ENCODE measurements at places on chromosomes 4 and X.

- peak; percentile 80 for DNase-seq
Observed at GRCh38 chr4:9845791-9846493, 64.5 kb downstream of the DRD5 start.

- no peak for DNase-seq
Observed at GRCh38 chrX:15151267-15152186, 118.4 kb downstream of the ASB9 start.

DNA sequence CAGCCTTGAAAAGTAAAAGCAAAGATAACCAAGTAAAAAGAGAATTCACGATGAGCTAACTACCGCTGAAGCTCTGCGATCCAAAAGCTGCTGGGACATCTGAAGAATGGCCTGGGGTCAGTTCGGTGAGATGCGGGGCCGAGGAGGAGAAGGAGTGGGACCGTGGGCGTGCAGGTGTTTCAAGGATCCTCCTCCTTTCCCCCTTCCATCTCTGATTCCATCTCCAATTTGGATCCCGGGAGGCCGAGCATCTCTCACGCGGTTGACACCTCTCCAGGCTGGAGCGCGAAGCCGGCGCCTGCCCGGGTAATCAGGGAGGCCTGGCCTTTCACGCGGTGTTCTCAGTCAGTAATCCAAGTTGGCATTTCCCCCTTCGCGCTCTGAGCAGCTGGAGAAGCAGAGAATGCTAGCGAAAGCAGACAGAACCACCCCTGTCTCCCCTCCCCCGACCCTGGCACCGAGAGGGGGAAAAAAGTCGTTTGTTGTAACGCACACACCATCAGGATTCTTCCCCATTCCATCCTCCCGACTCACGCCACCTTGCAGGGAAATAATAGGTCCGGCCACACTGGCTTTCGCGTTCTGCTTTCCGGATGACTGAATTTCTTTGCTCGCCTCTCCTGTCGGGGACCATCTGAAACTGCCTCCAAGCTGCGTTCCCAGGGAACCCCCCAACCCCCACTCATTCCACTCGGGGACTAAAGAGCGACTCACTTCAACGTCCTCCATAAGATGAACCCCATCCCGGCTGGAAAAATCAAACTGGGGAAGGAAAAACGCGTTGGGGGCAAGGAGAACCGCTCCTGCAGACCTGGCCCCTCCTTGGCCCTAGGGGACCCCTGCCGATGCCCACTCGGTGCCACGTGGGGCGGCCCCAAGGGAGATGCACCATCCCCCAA lies 6.5 kb downstream of the NEUROG2 start:
- no peak for DNase-seq

GRCh38 chr4:78666830-78667258 lies 109.3 kb upstream of the BMP2K start:
- DNase-seq = no peak

GRCh38 chrX:29155286-29155685 lies 568.0 kb downstream of the IL1RAPL1 start:
- no peak for DNase-seq

DNA sequence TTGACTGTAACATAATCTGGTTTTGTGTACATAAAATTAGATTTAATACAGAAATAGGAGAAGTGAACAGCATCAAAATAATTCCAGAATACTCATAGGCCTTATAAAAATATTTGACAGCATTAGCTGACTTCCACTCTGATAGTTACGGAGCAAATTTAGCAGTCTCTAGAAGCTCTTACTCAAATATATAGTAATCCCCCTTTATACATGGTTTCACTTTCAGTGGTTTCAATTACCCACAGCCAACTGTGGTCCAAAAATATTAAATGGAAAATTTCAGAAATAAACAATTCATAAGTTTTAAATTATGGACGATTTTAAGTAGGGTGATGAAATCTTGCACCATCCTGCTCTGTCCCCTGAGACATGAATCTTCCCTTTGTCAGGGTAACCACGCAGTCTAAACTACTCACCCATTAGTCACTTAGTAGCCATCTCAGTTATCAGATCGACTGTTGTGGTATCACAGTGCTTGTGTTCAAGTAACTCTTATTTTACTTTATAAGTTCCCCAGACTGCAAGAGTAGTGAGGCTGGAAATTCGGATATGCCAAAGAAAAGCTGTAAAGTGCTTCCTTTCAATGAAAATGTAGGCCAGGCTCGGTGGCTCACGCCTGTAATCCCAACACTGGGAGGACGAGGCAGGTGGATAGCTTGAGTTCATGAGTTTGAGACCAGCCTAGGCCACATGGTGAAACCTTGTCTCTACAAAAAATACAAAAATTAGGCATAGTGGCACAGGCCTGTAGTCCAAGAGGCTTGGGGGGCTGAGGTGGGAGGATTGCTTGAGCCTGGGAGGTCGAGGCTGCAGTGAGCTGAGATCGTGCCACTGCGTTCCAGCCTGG lies 17.2 kb upstream of the RTL9 start:
- no peak for DNase-seq

- DNase-seq = no peak
Observed at GRCh38 chr4:16139066-16139945, 55.5 kb upstream of the PROM1 start.

- DNase-seq = peak; percentile 44
Observed at GRCh38 chrX:30302956-30303355, 6.2 kb downstream of the NR0B1 start.

- DNase-seq = no peak
Observed at GRCh38 chr4:22488106-22488505, 27.8 kb downstream of the ADGRA3 start.

DNA sequence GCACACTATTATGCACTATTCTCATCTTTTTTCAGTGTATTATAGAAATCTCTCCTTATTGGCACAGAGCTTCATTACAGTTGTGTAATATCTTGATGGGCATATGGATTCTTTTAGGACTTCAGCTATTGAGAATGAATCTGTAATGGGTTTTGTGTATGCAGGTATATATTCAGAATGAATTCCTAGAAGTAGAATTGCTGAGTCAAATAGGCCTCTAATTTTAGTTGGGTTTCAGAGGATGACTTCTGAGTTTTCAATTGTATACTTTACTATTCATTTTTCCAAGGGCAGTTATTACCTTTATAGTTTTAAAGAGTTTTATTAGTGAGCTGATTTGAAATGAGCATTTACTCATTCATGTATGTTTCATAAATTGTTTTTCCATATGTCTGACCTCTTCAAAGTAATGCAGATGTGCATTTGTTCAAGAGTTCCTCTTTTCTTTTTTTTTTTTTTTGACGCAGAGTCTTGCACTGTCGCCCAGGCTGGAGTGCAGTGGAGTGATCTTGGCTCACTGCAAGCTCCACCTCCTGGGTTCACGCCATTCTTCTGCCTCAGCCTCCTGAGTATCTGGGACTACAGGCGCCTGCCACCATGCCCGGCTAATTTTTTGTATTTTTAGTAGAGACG lies 19.5 kb downstream of the CASP6 start:
- no peak for DNase-seq

DNA sequence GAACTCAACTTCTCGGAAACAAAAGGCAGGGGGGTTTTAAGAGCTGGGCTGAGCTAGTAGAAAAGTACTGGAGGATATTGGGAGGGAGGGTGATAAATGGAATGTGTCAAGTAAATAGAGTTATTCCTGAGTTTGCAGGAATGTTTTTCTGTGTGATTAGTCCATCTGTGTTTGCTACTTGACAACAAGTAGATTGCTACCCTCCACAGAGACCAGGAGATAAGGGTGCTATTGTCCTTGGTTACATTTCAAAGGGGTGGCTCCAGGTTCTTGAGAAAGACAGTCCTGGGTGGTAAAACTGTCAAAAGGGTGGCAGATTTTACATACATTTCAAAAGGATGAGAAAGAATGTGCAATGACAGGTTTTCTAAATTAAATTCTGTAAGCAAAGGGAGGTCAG lies 181.2 kb upstream of the PPP3CA start:
- DNase-seq = no peak

DNA sequence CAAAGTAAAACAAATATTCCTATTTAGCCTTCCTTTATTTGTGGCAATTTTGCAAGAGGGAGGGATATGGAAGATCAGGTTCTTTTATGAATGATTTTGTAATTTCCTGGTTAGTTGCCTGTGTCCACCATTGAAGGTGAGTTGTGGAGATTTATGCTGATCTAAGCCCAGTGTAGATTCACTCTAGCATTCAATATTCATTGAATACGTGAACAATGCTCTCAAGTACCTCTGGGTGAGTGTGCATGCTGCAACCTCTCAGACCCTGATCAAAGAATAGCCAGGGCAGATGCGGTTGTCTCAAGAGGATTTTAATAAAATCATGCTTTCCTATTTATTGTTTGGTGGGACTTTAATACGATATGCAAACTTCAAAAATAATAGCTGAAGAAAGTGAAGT lies 628.4 kb downstream of the SPRY1 start:
- no peak for DNase-seq

GRCh38 chr4:21002976-21003375 lies 302.7 kb downstream of the PACRGL start:
- no peak for DNase-seq

GRCh38 chr4:178789279-178789678 lies 1347.0 kb upstream of the AGA start:
- DNase-seq = no peak

GRCh38 chr4:40121515-40121914 lies 64.9 kb downstream of the N4BP2 start:
- no peak for DNase-seq

GRCh38 chrX:39304746-39305145 lies 503.5 kb downstream of the MID1IP1 start:
- DNase-seq = no peak

GRCh38 chr4:81652069-81652478 lies 180.4 kb upstream of the RASGEF1B start:
- no peak for DNase-seq

DNA sequence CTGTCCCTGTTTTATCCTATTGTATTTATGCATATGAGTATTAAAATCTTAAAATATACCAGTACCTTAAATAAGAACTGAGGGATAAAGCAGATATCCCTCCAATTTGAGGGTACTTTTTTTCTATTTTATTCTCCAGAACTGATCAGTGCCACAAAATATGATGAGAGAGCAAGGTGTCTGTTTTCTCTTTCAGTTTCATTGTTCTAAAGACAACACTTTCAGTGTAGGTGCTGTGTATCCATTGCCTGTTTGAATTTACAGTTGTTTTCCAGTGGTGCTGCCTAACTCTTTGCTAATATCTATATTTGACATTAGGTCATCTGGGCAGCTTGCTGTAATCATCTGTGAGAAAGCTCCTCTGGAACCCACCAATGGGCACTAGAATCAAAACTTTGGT lies 394.7 kb downstream of the IL1RAPL1 start:
- DNase-seq = no peak

DNA sequence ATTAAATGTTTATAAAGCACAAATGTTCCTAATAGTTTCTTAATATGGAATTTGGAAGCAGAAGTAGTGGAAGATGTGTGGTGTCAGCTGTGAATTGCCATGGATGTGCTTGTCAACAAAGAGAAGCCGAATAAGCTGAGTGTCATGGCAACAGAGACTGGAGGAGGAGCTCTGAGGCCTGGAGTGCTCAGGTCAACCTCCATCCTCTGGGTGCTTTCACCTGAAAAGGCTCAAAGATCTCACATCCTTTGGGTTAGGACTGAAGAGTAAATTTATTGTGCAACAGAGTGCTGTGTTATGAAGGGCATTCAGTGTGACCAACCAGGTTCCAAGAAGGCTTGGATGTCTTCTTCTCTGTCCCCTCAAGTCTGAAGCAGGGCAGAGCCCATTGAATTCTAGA lies 18.7 kb downstream of the SGMS2 start:
- DNase-seq = no peak

GRCh38 chr4:8083086-8083825 lies 75.4 kb downstream of the ABLIM2 start:
- DNase-seq = no peak

DNA sequence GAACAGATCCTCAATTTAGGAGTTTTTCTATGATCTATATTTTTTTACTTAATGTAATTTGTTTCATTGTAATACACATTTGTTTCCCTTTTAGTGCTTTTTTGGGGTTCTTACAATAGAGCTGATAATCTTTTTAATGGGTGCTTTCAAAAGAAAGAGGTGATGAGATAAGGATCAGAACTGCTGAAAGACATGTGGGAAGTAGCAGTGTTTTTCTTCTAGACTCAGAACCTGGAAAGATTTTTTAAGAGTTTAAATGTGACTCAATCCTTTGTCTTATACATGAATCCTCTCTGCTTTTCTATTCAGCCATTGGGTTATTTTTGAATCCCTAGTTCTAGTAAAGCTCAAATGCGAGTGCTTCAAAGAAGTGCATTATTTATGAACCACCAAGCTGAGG lies 25.6 kb downstream of the UCHL1 start:
- DNase-seq = no peak

DNA sequence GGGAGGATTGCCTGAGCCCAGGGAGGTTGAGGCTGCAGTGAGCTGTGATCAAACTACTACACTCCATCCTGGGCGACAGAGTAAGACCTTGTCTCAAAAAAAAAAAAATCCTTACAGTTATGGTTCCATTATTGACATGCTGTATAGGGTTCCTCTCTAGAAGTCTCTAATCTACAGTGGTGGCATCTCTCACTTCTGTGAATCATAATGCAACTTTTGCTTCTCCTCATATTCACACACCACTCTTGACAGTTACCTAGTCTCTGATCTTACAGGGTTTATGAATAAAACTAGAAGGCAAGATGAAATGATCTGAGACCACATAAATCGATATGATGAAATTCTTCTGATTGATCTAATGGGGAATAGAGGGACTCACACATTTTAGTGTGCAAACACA lies 40.6 kb downstream of the DOCK11 start:
- no peak for DNase-seq

DNA sequence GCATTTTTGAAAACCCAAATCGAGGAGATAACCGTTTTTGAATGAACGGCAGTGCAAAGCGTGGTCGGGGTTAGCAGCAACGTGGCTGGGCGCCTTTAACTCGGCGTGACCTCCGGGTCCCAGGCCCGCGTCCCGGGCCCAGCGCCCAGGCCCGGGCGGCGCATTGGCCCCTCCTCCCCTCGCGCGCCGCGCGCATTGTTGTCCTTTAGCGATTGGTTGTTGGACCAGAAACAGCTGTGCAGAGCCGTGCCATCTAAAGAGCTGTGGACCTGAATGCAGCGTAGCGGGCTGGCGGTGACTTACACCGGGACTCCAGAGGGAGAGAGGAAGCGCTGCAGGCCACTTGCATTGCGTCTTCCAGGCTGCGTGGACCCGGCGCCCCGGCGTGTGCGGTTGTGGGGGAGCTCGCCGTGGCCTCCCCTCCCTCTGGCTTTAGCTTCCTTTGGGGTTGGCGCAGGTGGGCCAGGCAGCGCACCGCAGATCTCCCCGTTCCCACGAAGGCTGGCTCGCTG lies at the start of gene STOX2:
TSS of gene STOX2 (plus strand) at position 227 of the 512 bp plus-strand sequence. CDS start 1,484 bp downstream, outside the sequence.
- DNase-seq = peak; percentile 36

DNA sequence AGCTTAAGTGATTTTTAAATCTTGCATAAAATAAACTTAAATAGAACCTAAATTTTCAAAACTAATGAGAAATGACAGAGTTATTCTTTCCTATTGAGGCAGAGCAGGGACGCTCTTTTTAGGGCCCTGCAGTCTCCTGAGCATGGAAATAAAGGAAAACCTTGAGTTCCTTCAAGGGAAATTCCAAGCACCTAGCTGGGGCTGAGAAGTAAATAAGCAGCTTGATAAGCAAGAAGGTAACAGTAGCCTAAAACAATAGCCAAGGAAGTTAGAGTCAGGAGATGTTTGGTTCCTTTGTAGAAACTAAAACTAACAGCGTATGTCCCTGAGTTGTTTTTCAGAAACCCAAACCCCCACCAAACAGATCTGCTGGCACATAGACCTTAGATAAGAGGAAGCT lies 174.6 kb downstream of the COL25A1 start:
- DNase-seq = no peak

Measured in NCI-H524 (cell line).